GM10248 (cell line): ENCODE measurements at places on chromosomes 7 and 10.

DNA sequence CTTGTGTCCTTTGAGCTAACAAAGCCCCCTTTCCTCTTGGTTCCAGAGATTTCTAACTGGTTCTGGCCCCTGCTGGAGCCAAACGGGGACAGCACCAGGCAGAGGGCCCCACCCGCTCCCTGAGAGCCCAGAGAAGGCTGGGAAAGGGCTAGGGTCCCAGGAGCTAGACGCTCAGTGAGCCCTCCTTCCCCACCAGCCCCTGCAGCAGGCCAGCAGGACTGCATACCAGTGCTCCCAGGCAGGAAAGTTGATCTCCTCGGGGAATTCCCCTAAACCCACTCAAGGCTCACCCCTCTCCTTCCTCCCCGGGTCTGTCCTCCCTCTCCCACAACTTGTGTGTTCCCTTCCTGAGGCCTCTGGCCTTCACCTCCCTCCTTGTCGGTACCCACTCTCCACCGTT lies 47.7 kb downstream of the PAX2 start:
- DNase-seq: no peak

- DNase-seq: peak; percentile 60
These were observed 10.2 kb downstream of the CRYGN start for GRCh38 chr7:151429560-151430331.

- DNase-seq: no peak
These were observed 18.9 kb upstream of the UNC5B start for GRCh38 chr10:71193516-71193915.

GRCh38 chr10:5480162-5480941 lies 19.0 kb downstream of the CALML5 start:
- no peak for DNase-seq
